A549 treated with dexamethasone at 1 μM for 4 hours (cell line): ENCODE measurements at places on chromosomes 5 and 9. TPM values are rescaled to one million over a fixed set of nuclear protein-coding genes. Genes with fewer than 3 reads are reported as not detected.

The GKAP1 gene
- 4.0 to 5.4 TPM (median 4.4 TPM) in 5 replicates for total RNA-seq

The SPINK4 gene
- total RNA-seq: not detected in 5 replicates

The ANKDD1B gene
- 0.07 TPM in 2 of 5 replicates, not detected in the others for total RNA-seq

The TNFSF15 gene
- 0.06 to 0.11 TPM (median 0.07 TPM) in 5 replicates for total RNA-seq

The GADD45G gene
- 0.36 to 0.52 TPM (median 0.45 TPM) in 5 replicates for total RNA-seq

The CNTNAP3 gene
- 6.5 to 12.3 TPM (median 10.1 TPM) in 5 replicates for total RNA-seq

The OBP2B gene
- not detected in 5 replicates for total RNA-seq

The JAKMIP2 gene
- total RNA-seq: not detected in 5 replicates

The MARVELD2 gene
- total RNA-seq: 2.7 to 3.5 TPM (median 2.8 TPM) in 5 replicates

The ZNF883 gene
- 0.79 to 1.1 TPM (median 1.0 TPM) in 5 replicates for total RNA-seq

The FBP2 gene
- total RNA-seq: 0.09 TPM in 1 of 5 replicates, not detected in the others

The N4BP3 gene
- total RNA-seq: 0.74 to 0.95 TPM (median 0.87 TPM) in 5 replicates

The PCDHGA3 gene
- total RNA-seq: 0.02 to 0.05 TPM (median 0.03 TPM) in 4 of 5 replicates, not detected in the other

The PDGFRB gene
- 0.14 to 0.27 TPM (median 0.22 TPM) in 5 replicates for total RNA-seq

The RASGRF2 gene
- 1.1 to 1.5 TPM (median 1.4 TPM) in 5 replicates for total RNA-seq

The GARIN3 gene
- not detected in 5 replicates for total RNA-seq

The EIF4E1B gene
- total RNA-seq: not detected in 5 replicates

The DAB2IP gene
- total RNA-seq: 10.8 to 14.5 TPM (median 12.7 TPM) in 5 replicates

The SLC46A2 gene
- total RNA-seq: not detected in 5 replicates

The FOXD4 gene
- total RNA-seq: 0.20 to 0.66 TPM (median 0.34 TPM) in 5 replicates

The FOXD4L6 gene
- 0.08 to 0.09 TPM (median 0.09 TPM) in 3 of 5 replicates, not detected in the others for total RNA-seq

The SPINK1 gene
- total RNA-seq: 0.54 to 1.4 TPM (median 0.82 TPM) in 5 replicates

The BAAT gene
- 0.32 to 0.58 TPM (median 0.42 TPM) in 5 replicates for total RNA-seq

The CSNK1A1 gene
- total RNA-seq: 140 to 177 TPM (median 171 TPM) in 5 replicates

The HSPB3 gene
- total RNA-seq: 0.14 to 0.42 TPM (median 0.24 TPM) in 4 of 5 replicates, not detected in the other

The SAXO1 gene
- 0.04 TPM in 1 of 5 replicates, not detected in the others for total RNA-seq

The LTC4S gene
- 0.18 to 0.27 TPM (median 0.21 TPM) in 4 of 5 replicates, not detected in the other for total RNA-seq

The CCL27 gene
- total RNA-seq: 0.13 TPM in 2 of 5 replicates, not detected in the others

The CARD9 gene
- total RNA-seq: 0.34 to 1.9 TPM (median 0.99 TPM) in 5 replicates

The GFI1B gene
- total RNA-seq: 0.05 to 0.17 TPM (median 0.06 TPM) in 5 replicates

The LRRC19 gene
- total RNA-seq: not detected in 5 replicates

The TAF11L2 gene
- not detected in 5 replicates for total RNA-seq

The EQTN gene
- 0.20 to 0.21 TPM in 2 of 5 replicates, not detected in the others for total RNA-seq

The SLIT3 gene
- 12.9 to 21.8 TPM (median 18.6 TPM) in 5 replicates for total RNA-seq

The VCAN gene
- total RNA-seq: 7.9 to 12.6 TPM (median 12.2 TPM) in 5 replicates

The MCTP1 gene
- 8.2 to 11.4 TPM (median 8.4 TPM) in 5 replicates for total RNA-seq
